ENCODE measurements at places on chromosomes 2 and 18. TPM values are rescaled to one million over a fixed set of nuclear protein-coding genes. Genes with fewer than 3 reads are reported as not detected.
A peak's percentile ranks its signal among the peaks of the same experiment; 100 is the strongest.

The C1QL2 gene
- 0.81 TPM for total RNA-seq

DNA sequence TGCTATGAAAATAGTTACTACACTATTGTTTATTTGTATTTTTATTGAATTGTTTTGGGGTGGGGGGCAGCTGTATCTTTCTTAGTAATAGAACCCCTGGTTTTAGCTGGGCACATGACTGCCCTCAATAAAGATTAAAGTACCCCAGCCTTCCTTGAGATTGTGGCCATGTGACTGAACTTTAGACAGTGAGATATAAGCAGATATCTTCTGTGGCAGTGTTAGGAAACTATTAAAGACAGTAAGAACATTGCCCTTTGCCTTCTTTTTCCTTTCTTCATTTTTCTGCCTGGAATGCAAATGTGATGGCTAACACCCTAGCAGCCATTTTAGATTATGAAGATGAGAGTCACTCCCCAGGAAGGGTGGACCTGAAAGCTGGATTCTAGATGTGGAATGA is 47.9 kb upstream of the AKAIN1 start:
- no peak for DNase-seq

DNA sequence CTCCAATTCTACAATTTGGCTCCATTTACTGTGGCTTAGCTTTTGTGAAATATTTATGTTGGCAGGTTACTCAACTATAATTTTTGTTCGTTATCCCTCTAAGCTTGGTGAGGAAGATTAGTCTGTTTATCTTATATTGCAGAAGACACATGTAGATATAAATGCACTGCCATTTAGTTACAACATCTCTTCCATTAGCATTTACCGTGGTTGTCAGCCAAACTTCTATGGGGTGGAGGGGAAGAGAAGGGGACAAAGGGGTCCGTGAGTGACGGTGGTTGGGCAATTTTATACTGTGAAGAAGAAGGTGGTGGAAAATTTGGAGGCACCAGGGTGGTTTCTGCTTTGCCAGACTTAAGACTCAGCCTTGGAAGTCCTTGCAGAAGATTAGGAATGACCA is 117.6 kb upstream of the CXCR4 start:
- DNase-seq = no peak

The ABCG8 gene
- not detected for total RNA-seq

DNA sequence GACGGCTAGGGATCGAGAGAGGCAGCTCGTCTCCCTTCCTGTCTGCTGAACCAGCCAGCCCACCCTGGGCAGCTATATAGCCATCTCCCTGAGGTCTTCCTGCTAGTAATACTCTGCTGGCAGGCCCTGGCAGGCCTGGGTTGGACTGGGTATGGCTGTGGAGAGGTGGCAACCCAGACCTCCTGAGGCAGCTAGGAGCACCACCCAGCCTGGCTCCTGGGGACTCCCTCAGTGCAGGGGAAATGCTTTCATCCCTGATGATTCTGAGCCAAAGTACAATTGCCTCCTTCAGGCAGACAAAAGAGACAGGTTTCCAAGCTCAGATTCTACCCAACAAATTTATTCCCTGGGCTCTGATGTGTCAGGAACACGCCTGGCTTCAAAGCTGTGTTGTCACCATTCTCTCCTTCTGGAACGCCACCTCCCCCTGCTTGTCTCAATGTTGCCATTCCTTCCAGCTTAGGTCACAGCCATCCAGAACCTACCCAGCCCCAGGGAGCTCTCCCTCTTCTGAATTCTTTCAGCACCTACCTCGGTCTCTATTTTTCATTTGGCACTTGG is 4.7 kb upstream of the DNAJB2 start:
- peak; percentile 70 for DNase-seq

DNA sequence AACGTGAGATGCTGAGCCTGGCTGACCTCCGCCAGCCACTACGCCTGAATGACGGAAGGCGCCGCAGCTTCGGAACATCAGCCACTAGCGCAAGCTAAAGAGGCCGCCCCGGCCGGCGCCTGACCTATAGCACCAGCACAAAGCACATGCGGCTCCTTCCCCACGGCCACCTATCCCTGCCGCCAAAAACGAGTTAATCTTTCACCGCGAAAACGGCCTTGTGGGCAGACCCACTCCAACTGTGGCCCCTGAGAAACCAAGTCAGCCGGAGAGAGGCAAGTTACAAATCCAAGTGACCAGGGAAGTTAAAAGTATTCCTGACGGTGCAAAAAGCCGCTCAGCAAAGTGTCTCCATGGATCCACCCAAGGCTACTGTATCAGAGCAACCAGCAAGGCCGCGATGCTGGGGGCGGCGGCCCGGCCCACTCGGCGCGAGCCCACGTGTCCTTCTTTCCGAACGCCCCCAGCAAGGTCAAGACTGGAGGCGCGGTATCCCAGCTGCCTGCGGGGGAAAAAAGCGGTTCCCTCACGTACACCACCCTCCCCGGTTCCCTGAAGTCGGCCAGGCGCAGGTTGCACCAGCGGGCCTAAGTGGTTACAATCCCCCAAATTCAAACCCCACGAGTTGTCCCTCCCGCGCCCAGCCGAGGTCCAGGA is 575 bp downstream of the HSPD1 start:
- DNase-seq = peak; percentile 58

- DNase-seq = peak; percentile 39
Observed at GRCh38 chr2:198930170-198930569, 527.6 kb downstream of the SATB2 start.

The EVX2 gene
- not detected for total RNA-seq

The ADD2 gene
- 124 TPM for total RNA-seq

The CAVIN2 gene
- total RNA-seq = not detected

The CPO gene
- 0.66 TPM for total RNA-seq

The ACTG2 gene
- 1.4 TPM for total RNA-seq

DNA sequence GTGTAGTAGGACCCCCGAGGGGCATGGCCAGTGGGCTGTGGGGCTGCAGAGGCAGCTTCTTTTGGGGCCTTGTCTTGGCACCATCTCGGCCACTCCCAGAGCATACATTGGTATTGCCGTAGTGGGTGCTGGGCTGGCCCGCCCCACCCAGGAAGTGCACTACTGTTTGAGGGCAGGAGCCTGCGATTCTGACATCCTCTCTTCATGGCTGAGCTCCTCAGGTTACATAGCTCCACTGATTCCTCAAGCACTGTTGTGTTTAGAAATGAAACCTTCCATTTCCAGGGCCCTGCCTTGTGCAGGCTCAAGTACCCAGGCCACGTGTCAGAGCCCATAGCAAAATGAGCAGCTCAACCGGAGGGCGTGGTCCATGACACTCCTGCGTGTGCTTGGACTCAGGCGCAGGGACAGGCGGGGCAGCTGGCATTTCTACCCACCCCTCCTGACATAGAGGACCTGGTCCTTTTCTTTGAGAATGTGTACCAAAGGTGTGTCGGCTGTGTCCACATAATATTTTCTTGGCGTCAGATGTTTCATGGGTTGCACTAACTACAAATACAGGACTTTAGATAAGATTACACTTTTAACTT is 67.9 kb downstream of the DGKD start:
- DNase-seq = no peak

DNA sequence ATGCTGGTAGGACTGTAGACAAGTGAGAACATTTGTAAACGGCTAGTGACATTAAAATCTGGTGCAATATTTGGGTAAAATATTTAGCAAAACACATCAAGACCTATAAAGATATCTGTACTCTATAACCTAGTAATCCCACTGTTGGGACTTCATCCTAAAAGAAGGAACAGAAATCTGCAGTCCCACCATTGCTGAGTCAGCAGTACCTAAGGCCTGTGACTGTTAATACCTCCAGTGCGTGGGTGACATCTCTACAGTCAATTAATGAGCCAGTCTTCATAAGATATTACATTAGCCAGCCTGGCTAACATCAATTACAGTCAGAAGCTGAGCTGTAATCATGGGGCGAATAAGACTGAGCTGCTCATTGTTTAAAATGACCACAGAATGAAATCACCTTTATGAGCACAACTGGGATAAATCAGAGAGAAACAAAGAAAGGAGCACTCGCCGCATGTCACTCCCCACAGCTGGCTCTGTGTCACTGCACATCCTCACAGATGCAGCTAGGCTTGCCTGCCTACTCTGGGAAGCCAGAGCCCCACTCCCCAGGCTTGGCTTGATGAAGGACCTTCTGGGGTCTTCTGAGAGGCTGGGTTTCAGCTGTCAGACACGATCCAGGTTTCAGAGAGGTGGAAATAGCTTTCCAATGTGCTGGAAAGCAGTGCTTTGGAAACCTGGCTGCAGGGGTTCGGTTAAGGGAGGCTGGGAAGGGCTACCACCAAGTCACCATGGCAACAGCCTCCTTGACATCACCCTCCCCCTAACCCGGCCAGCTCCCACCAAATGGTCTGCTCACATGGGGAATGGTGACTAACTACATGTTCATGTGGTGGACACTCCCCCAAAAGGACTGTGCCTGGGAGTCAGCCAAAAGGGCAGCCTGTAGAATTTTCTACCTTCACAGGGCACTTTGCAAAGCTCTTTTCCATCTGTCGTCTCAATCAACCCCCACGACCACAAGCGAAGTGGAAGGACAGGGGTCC is 145.0 kb downstream of the ZBTB7C start:
- DNase-seq = no peak

- no peak for DNase-seq
Observed at GRCh38 chr18:48589797-48590519, 51.1 kb downstream of the CTIF start.

The GPR55 gene
- total RNA-seq = not detected

The MAP3K19 gene
- total RNA-seq = not detected

GRCh38 chr18:23994361-23994902 is 20.1 kb upstream of the TTC39C start:
- DNase-seq = no peak

DNA sequence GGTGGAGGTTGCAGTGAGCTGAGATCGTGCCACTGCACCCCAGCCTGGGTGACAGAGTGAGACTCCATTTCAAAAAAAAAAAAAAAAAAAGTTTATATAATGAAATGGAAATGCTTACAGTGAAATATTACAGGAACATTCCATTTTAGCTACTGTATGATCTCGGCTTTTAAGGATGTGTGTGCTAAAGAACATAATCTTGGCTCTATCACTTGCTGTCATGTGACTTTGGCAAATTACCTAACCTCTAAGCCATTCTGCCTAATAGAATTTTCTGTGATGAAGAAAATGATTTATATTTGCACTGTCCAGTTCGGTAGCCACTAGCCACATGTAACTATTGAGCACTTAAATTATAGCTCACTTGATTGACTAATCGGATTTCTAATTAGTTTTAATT is 36.3 kb downstream of the SMAD4 start:
- no peak for DNase-seq

- DNase-seq = no peak
Observed at GRCh38 chr2:148702475-148702874, 57.9 kb downstream of the EPC2 start.

DNA sequence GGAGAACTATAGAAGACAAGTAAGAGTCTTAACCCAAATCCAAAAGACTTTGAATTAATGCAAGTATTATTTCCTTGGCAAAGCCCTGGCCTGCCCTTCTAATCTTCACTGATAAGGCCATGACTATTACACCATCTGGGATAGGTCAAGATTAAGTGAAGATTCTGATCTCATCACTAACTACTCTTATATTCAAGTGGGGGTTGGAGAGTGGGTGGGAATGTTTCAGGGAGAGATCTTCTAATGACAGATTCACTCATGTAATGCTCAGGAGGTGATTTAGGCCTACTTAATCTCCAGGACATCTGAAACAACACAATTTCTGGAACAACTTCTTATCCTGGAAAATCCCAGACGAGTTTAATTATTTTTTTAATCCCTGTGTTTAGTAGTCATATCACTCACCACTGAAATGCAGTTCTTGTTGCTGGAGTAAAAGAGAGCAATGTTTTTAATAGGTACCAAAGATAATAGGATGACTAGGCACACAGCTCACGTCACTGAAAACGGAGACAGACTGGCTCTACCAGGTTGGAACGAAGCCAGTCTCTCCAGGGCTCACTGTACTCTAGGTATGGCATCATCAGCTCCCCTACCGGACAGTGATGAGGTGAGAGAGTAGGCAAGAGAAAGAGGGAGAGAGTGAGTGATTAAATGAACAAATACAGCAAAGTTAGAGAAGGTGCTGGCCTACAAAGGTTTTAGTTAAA is 133.1 kb downstream of the NCKAP5 start:
- DNase-seq = no peak

DNA sequence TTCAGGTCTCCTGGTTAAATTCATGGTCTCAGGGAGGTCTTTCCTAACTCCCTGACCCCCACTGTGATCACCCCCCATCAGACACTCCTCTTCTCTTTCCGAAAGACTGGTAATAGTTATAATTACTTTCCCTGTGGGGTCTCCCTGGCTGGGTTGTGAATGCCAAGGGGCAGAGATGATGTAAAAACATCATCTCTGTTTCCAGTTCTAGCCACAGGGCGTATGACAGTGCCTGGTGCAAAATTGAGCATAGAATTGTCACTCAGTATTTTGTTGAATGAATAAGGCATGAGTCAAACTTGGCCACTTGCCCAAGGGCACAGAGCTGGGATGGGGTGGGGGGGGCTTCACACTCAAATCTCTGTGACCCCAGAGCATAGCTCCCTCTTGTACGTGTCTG is 65.2 kb downstream of the LTBP1 start:
- DNase-seq = no peak

DNA sequence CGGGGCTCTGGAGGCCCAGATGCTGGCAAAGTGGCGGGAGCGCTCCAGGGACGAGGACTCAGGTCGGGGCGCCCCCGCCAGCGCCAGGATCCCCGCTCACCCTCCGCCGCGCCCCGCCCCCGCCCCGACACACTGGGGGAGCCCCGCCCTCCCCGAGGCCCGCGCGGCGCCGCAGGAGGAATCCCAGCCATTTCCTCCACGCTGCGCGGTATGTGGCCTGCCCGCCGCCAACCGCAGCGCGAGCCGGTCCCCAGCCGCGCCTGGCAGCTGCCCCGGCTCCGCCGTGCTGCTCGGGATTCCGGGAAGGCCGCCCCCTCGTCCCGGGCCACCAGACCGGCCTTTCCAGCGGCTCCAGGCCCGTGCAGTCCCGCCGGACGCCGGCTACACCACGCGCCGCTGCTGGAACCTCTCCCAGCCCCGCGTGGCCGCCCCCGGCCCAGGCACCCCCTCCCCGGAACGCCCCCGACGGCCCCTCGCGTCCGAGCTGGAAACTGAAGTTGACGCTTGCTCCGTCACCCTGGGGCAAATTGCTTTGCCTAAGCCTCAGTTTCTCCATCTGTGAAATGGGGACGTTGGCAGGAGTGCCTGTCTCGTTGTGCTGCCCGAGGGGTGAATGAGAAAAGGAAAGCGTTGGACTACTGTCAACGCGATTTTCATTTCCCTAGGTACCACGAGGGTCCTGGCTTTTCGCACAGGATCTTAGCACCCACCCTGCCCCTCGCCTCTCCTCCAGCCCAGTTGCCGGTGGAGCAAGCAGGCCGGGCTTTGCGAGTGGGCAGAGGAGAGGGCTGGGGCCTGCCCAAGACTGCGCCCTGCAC is 53.6 kb downstream of the PKDCC start:
- DNase-seq = peak; percentile 65

GRCh38 chr2:216721141-216721540 is 25.8 kb upstream of the IGFBP5 start:
- no peak for DNase-seq

The KATNAL2 gene
- 20.1 TPM for total RNA-seq

DNA sequence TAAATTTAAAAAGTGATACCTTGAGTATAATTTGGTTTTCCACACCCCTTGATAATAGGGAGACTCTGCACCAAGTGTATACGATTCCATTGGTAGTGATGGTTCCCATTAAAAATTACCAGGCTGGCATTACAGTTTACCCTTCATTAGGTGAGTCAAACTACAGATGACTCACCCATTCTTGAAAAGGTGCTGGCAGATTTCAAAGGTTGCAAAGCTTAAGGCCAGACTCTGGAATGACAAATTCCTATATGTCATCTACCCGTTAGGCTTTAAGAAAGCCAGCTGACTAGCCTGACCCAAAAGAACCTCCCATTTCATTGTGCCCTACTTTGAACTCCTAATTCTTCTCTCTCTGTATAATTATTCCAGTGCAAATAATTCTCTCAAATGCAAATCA is 124.4 kb downstream of the LRRTM4 start:
- DNase-seq = no peak

The MYOM1 gene
- total RNA-seq = 0.17 TPM
